Umbilical cord (tissue), 2 donors: ENCODE measurements at places on chromosomes 3 and 15.

GRCh38 chr15:37079726-37080125 is 20.6 kb downstream of the MEIS2 start:
- peak; percentile 85 for DNase-seq

- DNase-seq, result peak; percentile 64
These were observed 188.3 kb downstream of the IL5RA start for GRCh38 chr3:2921903-2922302.

- DNase-seq, result no peak
These were observed 37.9 kb upstream of the MINAR1 start for GRCh38 chr15:79394231-79394630.

DNA sequence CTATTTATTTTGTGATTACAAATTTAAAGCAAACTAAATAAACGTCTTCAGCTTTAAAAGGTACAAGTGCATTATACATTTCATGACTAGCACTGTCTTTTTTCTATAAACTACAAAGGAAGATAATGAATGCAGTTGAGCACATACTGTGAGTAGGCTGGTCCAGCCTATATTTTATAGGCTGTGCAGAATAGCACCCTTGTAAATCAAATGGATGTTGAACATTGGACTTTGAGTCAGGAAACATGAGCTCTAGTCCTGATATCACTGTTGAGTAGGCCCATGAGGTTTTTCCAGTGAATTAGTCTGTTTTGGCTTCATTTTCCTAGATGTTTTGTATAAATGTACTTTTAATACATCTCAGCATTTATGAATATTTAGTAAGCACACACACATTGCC is 447.3 kb upstream of the KCNMB2 start:
- peak; percentile 54 for DNase-seq

GRCh38 chr3:142853270-142854168 is 35.4 kb downstream of the PCOLCE2 start:
- DNase-seq, result no peak

DNA sequence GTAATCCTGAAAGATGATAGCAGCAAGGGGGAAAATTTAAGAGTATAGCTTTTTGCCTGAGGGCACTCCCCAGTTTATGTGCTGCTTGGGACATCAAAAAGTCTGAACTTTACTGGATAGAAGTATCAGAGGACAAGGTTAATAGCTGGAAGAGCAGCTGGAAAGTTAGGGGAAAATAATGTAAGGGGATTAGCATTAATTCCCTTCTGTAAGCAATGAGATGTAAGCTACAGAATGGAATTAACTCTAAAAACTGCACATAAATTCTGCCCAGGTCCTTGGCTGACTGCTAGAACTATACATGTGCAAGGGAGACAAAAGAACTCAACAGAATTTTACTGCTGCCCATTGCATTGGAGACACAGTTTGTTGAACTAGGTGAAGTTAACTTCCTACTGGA is 55.6 kb downstream of the ATP11B start:
- DNase-seq, result no peak

GRCh38 chr15:67564968-67565345 is 22.5 kb downstream of the MAP2K5 start:
- DNase-seq, result no peak

GRCh38 chr15:65406424-65407000 is 16.2 kb downstream of the IGDCC4 start:
- DNase-seq, result no peak

GRCh38 chr15:23038726-23039142 is 635 bp downstream of the TUBGCP5 start:
- no peak for DNase-seq

DNA sequence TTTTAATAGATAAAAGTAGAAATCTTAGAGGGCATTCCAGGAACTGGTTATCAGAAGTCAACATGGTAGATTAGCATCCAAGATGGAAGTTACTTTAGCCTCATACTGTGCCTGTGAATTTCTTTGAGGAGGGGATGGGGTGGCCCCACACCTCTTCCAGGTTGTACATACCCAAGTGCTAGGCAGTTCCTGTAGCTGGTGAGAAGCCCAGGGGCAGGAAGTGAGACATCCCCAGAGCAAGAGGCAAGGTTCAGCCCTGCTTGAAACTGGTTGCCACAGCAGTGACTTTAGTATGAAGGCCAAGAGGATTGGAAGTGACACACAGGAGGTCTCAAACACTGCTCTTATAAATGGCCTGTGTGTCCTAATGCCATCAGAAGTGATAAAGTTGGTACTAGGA is 11.9 kb downstream of the GTPBP8 start:
- DNase-seq, result no peak

DNA sequence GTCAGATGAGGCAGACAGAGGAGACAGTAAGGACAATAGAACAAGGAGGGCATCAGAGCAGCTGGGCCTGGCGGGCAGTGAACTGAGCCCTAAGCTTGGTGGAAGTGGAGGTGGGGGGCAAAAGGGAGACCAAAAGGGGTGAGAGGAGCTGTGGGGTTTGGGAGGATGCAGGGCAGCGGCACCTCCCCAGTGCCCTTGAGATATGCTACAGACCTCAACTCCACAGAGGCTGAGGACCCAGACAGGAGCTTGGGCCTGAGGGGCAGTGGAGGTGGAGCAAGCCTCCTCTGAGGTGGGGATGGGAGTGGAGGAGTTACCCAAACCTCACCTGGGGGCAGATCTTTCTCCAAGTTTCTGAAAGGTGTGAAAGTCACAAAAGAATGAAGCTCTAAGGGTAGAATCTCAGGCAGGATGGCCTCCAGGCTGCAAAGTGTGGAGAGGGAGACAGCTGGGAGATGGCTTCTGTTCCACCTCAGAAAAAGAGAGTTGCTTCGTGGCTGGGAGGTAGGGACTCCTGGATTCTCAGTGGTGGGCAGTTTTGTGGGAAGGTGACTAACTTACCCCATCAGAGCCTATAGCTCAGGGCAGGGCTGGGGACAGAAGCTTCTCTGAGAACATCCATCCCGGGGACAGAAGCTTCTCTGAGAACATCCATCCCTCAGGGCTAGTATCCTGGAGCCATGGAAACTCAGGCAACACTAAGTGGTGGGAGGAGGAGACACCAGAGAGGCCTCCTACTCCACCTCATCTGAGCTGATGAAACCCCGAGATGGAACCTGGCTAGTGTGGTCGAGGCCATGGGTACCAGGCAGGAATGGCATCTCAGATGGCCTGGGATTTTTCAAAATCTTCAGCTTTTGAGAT is 2.3 kb upstream of the CLK3 start:
- DNase-seq, result no peak

- DNase-seq, result no peak
These were observed 25.0 kb upstream of the KLF13 start for GRCh38 chr15:31301673-31301990.

DNA sequence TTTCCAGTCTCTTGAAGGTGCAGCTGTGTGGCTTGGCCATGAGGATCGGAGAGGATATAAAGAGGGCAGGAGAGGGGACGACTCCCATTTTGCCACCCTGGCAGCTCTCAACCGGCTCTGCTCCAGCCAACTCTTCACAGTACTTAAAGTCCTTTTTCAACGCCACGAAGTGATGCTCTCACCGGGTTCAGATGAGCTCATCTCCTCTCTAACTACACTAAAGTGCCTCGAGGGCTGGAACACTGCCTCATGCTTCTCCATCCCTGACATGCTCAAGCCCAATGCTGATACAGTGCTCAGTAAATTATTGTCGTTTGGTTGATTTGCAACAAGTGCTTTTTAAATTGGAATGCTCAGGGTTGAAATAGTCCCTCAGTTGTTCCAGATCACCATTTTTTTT is 97.8 kb downstream of the GTPBP8 start:
- no peak for DNase-seq

DNA sequence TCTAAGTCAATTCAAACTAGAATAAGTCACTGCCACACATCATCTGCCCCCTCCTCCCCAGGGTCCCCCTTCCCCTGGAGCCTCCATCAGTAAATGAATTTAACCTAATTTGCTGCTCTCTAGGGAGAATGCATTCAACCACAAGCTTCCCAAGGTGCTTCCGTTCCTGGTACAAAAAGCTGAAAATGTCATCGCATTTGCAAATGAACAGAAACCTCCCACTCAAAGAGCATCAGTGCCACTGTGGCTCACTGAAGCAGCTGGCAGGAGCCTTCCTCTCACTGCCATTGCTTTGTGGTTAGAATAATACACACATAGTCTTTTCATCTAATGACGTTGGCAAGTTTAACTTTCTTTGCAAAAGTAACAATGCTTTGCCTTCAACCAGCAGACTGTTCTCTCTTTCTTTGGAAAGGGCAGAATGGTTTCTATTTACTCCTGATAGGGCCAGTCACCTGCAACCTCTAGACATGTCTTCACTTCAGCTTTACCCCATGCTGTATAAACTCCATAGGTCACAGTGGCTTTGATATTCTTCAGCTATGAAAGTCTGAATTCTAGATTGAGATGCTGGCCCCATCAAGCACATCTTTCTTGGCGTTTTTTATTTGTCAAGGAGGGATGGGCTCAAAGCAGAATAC is 238.1 kb downstream of the CPNE4 start:
- no peak for DNase-seq

DNA sequence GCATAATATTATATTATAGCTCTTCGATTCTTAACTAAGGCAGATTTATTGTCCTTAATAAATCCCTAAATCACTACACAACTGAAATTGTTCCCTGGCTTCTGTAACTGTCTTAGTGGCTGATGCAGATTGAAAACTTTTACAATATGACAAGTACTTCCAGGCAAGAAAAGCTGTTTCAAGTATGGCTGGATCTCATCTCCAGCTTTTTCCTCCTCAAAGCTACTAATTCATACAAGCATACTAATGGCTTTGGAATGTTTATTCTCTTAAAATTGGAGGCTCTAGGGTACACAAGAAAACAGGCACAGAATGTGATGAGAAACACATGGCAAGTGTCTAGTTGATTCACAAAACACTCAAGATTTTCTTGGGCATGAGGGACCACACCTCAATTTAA is 351.5 kb upstream of the ICE2 start:
- peak; percentile 17 for DNase-seq

DNA sequence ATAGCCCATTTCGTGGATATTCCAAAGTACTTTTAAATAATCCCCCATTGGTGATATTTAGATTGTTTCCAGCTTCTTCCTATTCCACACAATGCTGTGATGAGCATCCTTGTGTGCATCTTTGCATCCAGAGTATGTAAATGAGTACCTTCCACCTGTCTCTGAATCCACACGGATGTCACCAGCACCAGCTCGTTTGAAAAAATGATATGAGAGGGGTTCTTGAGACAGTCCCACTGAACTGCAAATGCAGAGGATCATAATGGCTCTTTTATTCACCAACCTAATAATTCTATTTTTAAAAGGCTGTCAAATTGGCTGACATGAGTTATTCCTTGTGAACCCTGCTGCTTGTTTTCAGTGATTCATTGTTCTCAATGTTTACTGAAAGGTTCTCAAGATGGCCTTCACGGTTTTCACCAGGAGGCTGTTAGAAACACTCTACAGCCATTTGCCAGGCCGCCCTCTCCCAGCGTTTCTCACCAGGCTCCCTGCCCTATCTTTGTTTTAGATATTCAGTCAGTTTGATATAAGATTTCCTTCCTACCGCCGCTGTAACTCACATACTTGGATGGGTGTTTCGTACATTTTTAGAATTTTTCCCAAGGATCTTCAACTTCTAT is 96.7 kb upstream of the PTPRG start:
- peak; percentile 14 for DNase-seq

GRCh38 chr3:159586571-159587202 is 401.9 kb upstream of the IL12A start:
- peak; percentile 23 for DNase-seq

DNA sequence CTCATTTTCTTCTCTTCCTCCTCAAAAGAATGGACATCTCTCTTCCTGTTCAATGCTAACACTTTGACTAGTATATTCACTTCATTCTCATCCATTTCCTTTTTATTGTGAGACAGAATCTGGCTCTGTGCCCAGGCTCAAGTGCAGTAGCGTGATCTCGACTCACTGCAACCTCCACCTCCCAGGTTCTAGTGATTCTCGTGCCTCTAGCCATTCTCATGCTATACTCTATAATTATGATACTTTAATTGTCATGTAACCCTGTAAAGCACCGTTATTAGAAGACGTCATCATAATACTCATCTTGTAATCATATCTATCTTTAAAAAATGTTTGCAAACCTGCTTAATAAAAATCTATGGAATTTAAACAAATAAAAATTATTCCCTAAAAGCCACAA is 107.0 kb downstream of the SHOX2 start:
- DNase-seq, result no peak

DNA sequence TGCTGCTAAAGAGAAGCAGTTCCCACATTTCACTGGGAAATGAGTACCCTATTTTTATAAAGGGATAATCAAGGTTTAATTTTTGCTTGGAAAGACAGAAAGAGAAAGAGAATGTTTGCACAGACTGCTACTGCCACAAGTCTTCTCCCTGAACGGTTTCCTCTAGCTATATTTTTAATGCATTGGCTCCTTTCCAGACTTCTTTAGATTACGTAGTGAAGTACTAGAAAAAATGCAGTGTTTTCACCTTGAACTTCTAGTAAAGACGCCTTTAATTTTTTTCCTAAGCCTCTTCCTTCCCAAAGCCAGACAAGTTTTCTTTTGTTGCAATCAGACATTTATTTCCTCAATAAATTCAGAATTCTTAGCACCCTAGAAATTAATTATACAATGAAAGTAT is 248.3 kb upstream of the CCDC54 start:
- DNase-seq, result peak; percentile 61

DNA sequence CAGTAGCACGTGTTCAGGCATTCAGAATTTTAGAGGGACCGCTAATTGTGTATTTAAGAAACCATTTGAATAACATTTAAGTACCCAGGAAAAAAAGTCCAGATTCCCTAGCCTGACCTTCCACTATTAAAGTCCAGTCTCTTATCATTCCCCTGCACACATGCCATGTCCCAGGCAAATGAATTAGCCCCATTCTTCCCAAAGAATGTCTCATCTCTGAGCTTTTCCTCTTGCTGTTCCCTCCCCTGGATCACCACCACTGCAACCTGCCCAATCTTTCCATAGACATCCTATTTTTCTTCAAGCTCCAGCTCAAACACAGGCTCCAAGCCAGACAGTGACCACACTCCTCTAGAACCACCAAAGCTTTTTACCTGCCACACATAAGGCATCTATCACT is 25.9 kb downstream of the PLD1 start:
- DNase-seq, result no peak

DNA sequence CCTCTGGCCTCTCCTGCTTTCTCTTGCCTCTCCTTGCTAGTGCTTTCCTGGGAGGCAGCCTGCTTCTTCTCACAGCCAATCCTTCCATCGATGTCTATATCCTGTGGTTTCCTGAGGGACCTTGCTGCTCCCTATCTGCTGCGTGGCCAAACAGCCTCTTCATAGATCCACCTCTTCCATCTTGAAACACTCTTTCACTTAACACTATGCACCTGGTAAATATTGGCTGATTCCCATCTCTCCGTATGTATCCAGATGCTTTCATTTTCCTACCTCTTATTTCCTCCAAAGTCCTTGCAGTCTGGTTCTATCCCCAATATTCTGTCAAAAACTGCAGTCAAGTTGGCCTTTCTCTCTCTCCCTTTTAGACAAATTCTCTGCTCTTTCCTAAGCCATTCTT is 205.2 kb upstream of the CFAP20DC start:
- DNase-seq, result no peak
